Nasal cavity respiratory epithelium epithelial cell of viscerocranial mucosa (primary cell): ENCODE measurements at places on chromosomes 2 and 18. TPM values are rescaled to one million over a fixed set of nuclear protein-coding genes. Genes with fewer than 3 reads are reported as not detected.

The TBC1D8 gene
- total RNA-seq = 14.7 and 32.7 TPM in 2 replicates

The ATP5F1A gene
- total RNA-seq = 491 and 550 TPM in 2 replicates

The CNGA3 gene
- total RNA-seq = not detected in 2 replicates

The NYAP2 gene
- total RNA-seq = under 0.01 TPM in 1 of 2 replicates, not detected in the other

The SERPINB10 gene
- under 0.01 and 0.43 TPM in 2 replicates for total RNA-seq

The ANKRD36C gene
- 5.1 and 16.2 TPM in 2 replicates for total RNA-seq

The NEU2 gene
- not detected in 2 replicates for total RNA-seq

The CRYGD gene
- not detected in 2 replicates for total RNA-seq

The ASB18 gene
- not detected in 2 replicates for total RNA-seq

The ALPP gene
- under 0.01 TPM in 1 of 2 replicates, not detected in the other for total RNA-seq

The TUBA4B gene
- total RNA-seq = not detected in 2 replicates

The RESP18 gene
- not detected in 2 replicates for total RNA-seq

The KCNK3 gene
- total RNA-seq = not detected in 2 replicates

The C1QL2 gene
- not detected in 2 replicates for total RNA-seq

The ANKRD62 gene
- under 0.01 TPM in 1 of 2 replicates, not detected in the other for total RNA-seq

The ZSWIM2 gene
- not detected in 2 replicates for total RNA-seq

The COL3A1 gene
- under 0.01 and 11.2 TPM in 2 replicates for total RNA-seq

The PJVK gene
- total RNA-seq = 2.4 and 3.2 TPM in 2 replicates

The NAT8 gene
- total RNA-seq = not detected in 2 replicates

The MEP1B gene
- total RNA-seq = under 0.01 TPM in 1 of 2 replicates, not detected in the other

The GFPT1 gene
- 118 and 151 TPM in 2 replicates for total RNA-seq

The ACADL gene
- under 0.01 and 1.00 TPM in 2 replicates for total RNA-seq

The PAIP2B gene
- 3.1 and 5.3 TPM in 2 replicates for total RNA-seq

The CFAP65 gene
- total RNA-seq = not detected in 2 replicates

The POTEI gene
- total RNA-seq = not detected in 2 replicates

The GPAT2 gene
- total RNA-seq = under 0.01 and 0.07 TPM in 2 replicates
